SHP77 (cell line): ENCODE measurements at places on chromosomes 11 and 22.
A peak's percentile ranks its signal among the peaks of the same experiment; 100 is the strongest.

DNA sequence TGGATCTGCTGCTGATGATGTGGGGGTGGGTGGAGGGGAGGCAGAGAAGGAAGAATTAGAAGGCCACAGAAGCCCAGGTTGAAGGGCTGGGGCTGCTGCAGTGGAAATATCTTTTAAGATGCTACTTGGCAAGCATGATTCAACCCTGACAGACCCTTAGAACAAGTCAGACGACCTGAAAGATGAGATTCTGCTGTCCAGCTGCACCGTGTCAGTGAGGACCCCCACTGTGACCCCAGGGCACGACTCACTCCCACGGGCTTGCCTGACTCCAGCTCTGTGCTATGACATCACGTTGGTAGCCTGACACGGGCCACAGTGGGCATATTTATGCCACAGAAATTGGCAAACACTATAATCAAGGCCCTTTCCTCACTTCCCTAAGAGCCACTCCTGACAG is 36.0 kb downstream of the LRFN4 start:
- no peak for DNase-seq

- no peak for DNase-seq
These were observed 4.6 kb downstream of the TECTA start for GRCh38 chr11:121105481-121106195.

- no peak for DNase-seq
These were observed 69.2 kb upstream of the OR9G4 start for GRCh38 chr11:56817661-56818060.

DNA sequence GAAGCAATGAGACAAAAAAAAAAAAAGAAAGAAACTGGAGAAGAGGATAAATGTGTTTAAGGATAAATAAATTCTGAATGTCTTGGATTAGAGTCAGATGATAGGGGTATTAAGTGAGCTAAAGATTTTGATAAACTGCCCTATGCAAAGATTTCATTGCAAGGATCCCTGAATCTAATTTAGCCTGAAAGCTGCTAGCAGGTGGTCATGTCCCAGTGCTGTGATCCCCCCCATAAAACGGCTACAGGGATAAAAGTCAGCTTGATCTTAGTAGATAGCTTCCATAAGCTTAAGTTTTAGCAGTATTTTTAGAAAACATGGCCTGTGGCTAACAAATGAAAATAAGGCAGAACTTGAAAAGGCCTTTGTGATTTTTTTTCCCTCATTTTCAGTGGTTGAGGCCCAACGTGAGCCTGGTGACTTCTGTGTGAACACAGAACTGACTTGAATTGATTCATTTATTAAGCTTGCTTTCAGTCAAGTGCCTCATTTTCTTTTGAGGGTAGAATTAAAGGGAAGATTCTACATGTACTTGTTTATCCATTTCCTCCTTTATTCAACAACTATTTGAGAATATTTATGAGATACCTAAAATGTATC is 44.5 kb downstream of the CD44 start:
- DNase-seq, result no peak

- no peak for DNase-seq
These were observed 40.1 kb upstream of the CD44 start for GRCh38 chr11:35098855-35099254.

- no peak for DNase-seq
These were observed 6.4 kb upstream of the C11orf96 start for GRCh38 chr11:43936076-43936475.

- DNase-seq, result no peak
These were observed 58.9 kb downstream of the RCN1 start for GRCh38 chr11:32149748-32150147.

- no peak for DNase-seq
These were observed 1169.3 kb downstream of the LRRC4C start for GRCh38 chr11:40290171-40290631.

DNA sequence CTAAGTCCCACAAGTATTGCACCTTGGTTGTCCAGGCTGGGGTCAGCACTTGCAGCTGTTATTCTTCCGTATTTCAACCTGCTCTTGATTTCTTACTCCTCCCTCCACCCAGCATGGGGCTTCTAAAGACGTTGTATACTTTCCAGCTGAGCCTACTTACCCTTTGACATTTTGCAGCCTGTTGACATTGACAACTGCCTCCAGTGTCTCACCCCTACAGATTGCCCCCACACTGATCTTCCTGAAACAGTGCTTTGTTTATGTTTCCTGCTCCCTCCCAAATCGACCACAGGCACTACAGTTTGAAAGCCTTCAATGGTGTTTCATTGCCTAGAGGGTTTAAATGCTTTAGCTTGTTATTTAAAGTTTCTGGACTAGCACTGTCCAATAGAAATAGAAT is 56.6 kb downstream of the FAM83F start:
- no peak for DNase-seq

DNA sequence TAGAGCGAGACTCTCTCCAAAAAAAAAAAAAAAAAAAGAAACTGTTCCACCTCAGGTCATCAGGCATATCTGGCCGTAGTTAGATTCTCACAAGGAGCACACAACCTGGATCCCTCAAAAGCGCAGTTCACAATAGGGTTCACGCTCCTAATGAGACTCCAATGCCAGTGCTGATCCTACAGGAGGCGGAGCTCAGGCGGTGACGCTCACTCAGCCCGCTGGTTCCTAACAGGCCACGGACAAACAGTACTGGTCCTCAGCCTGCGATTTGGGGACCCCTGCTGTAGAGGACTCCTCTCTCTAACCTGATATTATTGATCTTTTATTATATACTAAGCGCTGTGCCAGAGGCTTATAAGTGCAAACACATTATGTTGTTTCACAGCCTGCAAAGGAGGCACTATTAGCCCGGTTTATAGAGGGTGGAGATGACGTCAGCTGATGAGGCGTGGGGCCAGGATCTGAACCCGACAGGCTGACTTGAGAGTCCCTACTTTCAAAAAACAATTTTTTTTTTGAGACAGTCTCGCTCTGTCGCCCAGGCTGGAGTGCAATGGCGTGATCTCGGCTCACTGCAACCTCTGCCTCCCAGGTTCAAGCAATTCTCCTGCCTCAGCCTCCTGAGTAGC is 4.9 kb upstream of the MAFF start:
- DNase-seq, result peak; percentile 52

GRCh38 chr11:858762-859339 is 16.2 kb downstream of the TSPAN4 start:
- no peak for DNase-seq

GRCh38 chr11:16179676-16180075 is 176.7 kb downstream of the SOX6 start:
- no peak for DNase-seq

DNA sequence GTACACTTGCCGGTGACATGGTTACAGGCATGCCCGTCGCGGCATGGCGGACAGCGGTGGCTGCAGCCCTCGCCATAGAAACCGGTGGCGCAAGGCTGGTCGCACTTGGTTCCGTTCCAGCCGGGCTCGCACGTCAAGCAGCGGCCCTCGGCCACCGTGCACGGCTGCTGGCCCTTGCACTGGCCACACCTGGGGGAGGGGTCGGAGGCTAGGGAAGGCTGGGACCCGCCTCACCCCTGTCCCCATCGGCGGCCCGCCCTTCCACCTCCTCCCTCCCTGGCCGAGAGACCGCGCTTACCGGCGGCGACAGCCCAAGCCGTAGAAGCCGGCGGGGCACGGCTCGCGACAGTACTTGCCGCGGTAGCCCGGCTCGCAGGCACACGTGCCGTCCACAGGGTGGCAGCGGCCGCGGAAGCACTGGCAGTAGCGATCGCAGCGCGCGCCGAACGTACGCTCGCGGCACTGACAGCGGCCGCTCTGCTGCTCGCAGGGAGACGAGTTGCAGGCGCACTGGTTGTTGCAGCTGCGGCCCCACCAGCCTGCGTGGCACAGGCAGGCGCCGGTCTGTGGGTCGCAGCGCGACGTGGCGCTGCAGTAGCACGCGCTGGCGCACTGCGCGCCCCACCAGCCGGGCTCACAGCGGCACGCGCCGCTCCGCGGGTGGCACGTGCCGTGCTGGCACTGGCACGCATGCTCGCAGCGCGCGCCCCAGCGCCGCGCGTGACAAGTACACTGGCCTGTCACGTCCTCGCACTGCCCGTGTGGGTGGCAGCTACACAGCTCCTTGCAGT is 6.7 kb downstream of the SCARF2 start:
- DNase-seq, result no peak

DNA sequence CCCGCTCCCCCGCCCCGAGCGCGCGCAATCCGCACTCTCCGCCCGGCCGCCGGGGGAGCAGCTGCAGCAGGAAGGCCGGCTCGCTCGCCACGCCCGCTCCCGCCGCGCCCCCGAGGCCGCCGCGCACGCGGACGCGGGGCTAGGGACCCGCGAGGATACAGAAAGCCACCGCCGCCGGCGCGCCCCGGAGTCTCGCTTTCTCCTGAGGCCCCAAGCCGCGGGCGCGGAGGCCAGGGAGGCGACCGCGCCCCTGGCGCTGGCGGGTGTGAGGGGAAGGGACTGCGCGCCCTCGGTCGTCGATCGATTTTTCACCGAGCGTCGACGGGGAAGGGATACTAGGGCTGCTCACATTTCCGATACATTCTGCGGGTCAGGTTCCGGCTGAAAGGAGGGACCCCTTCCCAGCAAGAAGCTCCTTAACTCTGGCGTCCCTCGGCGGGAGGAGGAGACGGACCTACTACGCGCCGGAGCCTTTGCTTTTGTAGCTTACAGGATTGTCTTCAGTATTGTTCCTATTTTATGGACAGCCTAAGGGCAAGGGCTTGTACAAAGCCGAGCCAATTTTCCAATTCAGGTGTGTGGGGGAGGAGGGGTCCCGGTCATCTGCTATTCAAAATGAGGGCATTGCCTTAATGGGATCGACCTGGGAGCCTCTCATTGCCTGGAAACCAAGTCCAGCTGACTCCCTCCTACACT is 416 bp upstream of the GAB2 start:
- peak; percentile 93 for DNase-seq

DNA sequence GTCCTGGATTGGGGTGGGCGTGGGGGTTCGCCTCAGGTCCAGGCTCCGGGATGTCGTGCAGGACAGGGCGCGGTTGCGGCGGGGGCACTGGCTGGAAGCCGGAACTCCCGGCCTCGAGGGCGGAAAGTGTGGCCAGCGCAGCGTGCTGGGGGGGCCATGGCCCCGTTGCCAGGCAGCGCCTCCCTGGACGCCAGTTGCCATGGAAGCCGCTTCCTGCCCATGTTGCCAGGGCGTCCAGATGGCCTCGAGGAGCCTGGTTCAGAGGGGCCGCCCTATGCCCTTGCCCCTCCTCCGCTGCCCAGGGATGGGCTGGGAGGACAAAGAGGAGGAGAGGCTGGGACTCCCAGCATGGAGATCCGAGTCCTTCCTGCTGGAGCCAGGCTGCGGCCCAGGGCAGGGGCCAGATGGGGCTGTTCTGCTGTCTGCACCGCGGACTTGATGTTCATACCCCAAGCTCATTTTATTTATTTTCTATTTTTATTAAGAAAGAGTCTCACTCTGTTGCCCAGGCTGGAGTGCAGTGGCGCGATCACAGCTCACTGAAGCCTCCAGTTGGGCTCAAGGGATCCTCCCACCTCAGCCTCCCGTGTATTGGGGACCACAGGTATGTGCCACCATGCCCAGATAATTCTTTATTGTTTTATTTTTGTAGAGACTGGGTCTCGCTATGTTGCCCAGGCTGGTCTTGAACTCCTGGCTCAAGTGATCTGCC is 4.6 kb upstream of the CCDC188 start:
- DNase-seq, result peak; percentile 80

DNA sequence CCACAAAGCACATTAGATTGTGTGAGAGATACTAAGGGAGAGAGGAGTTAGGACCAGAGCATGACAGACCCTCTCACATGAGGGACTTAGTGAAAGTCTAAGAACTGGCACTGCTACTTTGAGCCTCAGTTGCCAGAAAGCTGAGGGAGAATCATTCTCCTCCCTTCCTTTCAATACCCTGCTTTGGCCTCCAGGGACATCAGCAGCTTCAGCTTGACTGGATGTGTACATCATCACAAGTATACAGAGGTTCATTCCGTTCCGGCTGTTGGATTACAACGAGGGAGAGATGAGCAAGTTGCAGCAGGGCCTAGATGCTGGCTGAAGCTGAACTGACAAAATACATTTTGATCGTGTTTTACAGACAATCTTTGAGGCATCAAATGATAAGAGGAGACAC is 15.7 kb upstream of the ANO5 start:
- DNase-seq, result no peak

GRCh38 chr11:96180341-96180740 is 162.7 kb downstream of the MAML2 start:
- DNase-seq, result no peak

GRCh38 chr11:102680945-102681344 is 24.6 kb downstream of the MMP27 start:
- no peak for DNase-seq

- no peak for DNase-seq
These were observed 34.8 kb upstream of the E2F8 start for GRCh38 chr11:19275496-19275895.

DNA sequence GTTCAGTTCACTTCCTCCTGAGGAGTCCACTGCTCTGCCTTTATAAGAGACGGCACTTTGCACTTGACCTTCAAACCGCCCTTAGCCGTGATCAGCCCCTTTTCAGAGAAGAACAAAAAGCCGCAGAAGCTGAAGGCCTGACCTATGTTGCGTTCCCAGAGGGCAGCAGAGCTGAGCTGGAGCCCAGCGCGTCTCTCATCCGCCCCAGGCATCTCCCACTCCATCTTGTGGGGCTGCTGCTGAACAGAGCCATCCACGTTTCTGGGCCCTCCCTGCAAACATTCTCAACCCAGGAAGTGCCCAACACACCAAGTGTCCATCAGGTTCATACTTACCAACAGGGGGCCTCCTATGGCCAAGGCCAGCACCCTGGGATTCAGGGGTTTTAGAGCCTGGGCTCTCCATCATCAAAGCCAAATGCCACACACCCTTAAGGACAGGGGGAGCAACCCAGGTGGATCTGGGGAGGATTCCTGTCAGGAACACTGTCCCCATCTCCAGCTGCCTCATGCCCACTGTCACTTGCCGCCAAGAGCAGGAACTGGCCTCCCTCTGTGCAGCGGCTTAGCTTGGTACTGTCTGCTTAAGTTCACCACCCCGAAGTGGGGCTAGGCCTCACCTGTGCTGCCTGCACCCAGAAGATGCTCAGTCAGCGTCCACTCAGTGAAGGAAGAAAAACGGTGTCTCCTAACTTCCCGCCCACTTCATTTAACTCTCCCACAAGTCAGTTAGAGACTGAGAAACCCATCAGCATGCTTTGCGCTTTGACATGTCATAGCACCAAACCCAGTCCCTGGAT is 16.0 kb upstream of the EFCAB6 start:
- DNase-seq, result no peak

- DNase-seq, result no peak
These were observed 29.6 kb downstream of the SNX19 start for GRCh38 chr11:130886704-130887103.
